Activated CD8-positive, alpha-beta memory T cell treated with anti-CD3 and anti-CD28 coated beads for 1 hour (primary cell): ENCODE measurements at places on chromosomes 13 and 19.

GRCh38 chr19:54614726-54615125 is 15.6 kb upstream of the LILRB1 start:
- no peak for DNase-seq

DNA sequence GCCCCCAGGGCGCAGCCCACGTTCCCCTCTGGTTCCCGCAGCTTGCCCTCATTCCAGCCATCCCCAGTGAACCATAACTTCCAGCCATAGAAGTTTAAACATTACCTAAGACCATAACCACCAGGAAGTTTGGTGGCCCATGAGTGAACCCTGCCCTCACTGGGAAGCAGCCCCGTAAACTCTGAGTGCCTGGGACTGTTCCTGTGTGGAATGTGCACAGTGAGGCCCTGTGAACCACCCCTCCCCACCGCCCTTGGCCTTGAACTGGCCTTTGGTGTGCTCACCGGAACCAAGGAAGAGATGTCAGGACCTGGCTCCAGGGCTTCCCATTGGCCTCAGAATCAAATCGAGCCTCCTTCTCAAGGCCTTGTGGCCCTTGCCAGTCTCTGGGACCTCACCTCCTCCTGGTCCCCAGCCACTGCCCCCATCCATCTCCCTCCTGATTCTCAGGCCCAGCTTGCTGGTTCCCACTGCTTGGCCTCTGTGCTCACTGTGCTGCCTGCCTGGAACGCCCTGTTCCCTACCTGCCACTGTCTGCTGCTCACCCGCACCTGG is 46.5 kb downstream of the DNM2 start:
- no peak for DNase-seq

DNA sequence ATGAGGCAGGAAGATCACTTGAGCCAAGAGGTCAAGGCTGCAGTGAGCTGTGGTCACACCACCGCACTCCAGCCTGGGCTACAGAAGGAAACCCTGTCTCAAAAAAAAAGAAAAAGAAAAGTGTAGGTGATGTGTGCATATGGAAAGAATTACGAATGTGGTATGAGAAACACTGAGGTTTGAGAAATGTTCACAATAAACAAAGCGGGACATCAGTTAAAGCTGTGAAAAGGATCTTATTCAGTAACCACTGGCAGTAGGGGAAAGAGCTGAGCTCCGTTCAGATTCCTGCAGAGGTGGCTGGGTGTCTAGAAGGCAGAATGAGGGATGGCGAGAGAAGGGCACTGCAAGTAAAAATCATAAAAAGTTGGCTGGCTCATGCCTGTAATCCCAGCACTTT is 4.1 kb upstream of the IGSF23 start:
- DNase-seq = no peak

DNA sequence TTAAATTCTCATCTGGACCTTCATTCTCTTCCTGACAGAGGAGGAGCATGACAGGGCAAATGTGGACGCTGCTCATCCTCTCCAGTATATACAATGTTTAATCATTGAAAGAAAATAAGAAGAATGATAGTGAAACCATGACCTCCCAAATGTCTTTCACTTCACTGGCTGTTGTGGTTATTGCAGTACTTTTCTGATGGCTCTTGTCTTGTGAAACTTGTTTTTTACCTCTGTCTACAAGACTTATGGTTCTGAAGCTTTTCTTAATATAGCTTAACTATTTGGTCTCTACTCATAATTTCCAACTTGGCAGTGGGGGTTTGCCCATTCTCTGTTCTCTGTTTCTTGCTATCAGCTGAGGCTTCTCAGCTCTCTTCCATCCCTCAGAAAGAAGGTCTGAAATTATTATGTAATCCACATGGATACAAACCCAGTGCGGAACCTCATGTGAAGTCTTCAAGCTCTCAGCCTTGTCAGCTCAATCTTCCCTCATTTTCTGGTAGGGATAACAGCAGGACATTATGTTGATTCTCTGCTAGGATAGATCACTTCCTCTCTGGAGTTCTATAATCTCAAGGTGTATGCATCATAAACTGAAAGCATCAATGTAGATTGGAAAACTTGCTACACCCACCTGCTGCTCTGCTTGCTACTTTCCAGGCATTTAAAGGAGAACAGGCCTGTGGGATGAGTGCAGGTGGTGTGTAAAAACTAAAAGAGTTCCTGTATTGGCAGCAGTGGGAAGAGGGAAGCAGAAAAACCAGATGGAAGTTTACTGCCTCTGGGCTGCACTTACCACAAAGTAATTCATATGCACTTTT is 250.3 kb upstream of the HTR2A start:
- DNase-seq = no peak

GRCh38 chr13:98397221-98397620 is 179.7 kb downstream of the STK24 start:
- no peak for DNase-seq

- no peak for DNase-seq
These were observed 17.4 kb upstream of the ATXN8OS start for GRCh38 chr13:70090036-70090723.

- DNase-seq = no peak
These were observed 34.3 kb upstream of the SHKBP1 start for GRCh38 chr19:40542202-40542859.

DNA sequence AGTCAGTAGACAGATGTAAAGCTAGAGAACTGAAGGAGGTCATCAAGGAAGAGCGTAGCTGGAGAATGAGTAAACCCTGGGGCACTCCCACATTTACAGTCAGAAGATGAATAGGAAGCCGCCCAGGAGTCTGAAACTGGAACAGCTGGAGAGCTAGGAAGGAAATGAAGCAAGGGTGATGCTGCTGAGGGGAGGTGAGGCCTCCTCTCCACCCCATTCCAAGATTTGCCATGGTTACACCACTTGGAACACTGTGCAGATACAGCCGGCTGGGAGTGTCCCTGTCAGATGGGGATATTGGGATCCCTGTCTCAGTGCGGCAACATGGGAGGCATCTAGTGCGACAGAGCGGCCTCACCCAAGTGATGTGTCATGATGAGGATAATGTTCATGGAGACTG is 51.8 kb upstream of the GPI start:
- DNase-seq = no peak

DNA sequence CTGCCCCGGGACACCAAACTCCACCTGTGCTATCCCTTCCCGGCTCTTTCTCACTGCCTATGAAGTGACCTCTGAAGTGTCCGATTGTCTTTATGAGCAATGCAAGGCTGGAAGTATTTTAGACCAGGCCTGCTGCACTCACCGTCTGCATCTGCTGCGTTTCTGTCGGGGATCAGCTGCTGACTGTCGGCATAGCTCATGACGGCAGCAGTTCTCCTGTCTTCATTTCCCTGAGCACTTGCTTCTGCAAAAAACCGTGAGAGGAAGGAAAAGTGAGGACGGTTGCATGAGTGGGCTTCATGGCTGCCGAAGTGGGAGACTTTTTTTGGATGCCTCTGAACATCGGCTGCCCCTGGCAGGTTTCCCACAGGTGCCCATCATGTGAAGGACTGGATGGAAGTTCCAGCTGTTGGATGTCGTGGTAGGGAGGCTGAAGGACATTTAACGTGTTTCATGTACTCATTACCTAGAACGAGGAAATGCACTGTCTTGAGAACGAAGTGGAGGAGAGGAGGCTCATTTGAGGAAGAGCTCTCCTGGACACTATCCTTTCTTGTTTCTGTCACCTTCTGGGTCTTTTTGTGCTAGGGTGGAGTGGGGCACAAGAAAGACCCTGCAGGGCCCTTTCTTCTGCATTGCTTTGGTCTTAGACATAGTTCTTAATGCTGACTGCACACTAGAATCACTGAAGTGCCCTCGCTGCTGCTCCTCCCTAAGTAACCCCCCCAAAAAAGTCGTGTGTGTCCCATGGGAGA is 94.7 kb downstream of the RNASEH2B start:
- DNase-seq = no peak

DNA sequence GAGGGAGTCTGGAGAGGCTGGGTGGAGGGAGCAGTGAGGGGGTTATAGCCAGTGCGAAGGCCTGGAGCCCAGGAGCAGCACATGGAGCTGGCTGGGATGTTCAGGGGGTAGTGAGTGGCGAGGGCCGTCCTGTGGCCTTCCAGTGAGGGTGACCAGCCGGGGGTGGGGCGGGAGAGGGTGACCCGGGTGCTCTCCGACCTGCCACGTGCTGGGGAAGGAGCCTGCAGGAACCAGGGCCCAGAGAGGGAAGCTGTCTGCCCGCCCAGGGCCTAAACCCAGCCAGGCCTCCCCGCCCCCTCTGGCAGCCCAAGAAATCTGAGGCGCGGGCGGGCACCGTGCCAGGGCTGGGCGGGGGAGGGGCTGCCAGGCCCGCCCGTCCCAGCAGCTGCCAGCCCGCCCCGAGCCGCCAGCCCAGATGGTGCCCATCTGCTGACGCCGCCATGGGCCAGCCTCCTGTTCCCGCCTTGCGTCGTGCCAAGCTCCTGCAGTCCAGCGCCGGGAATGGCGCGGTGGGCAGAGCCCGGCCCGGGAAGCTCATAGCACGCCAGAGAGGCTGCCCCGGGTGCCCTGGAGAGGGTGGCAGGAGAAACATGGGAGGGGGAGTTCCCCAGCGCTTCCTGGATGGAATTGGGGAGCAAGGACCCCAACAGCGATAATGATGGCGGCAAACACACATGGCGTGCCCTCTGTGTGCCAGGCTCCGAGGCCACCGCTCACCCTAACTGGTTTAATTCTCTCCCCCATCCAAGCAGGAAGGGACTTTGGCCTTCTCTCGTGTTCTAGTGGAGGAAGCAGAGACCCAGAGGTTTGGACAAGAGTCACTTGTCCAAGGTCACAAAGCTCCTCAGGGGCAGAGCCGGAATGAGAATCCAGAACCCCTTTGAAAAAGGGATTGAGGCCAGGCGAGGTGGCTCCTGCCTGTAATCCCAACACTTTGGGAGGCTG is 21.5 kb downstream of the NFIC start:
- DNase-seq = no peak

DNA sequence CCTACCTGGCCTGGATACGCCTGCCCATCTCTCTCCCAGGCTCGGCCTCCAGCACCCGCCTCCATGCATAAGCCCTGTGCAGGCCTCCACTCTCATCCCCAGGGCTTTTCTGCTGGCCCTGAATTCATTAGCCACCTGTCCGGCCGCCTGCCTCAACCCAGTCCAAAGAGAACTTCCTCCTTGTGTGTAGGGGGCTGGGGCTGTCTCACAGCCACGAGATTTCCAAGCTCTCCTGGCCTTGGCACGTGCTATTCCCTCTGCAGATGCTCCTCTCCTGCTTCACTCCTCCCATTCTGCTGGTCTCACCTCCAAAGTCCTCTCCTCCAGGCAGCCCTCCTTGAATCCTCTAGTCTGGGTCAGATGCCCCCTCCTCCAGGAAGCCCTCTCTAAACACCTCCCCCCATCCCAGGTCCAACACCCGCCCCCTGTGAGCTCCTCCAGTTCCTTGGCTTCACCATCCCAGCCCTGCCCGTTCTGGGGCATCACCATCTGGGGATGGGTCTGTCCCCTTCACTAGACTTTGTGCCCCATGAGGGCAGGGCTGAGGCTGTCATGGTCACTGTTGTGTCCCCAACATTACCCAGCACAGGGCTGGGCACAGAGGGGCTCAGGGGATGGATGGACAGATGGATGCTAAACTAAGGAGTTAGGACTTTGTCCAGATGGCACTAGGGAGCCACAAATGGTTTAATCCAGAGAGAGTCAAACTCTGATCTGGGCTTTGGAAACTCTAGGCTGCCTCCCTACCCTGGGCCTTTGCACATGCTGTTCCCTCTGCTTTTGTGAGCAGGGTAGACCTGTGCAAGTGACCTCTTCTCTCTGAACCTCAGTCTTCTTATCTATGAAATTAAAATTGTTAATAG is 14.8 kb downstream of the MEIS3 start:
- no peak for DNase-seq

DNA sequence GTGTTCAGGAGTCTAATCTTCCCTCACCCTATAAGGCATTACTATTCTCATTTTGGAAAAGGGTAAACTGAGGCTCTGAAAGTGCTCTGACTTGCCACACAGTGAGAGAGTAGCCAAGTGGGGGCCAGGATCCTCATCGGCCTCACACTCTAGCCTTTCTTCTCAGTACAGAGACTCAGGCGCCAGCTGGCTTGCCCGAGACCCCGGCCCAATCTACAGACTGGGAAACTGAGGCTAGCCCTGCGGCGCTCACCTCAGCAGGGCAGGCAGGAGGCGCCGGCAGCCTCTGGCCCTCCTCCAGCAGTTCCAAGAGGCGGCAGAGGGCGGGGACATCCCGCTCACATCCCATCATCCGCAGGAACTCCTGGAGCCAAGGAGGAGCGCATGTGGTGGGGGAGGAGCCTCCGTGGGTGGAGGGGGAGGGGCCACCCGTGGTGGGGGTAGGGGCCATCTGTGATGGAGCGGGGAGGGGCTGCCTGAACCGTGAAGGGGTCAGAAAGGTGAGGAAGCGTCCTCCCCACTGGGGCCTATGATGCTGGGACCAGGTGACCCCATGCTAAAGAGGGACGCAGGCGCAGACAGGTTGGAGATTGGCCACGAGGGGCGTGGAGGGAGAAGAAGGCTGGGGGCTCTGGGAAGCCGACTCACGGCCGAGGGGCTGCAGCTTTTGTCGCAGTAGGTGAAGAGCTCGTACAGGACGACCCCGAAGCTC is 8.7 kb upstream of the INSL3 start:
- no peak for DNase-seq

DNA sequence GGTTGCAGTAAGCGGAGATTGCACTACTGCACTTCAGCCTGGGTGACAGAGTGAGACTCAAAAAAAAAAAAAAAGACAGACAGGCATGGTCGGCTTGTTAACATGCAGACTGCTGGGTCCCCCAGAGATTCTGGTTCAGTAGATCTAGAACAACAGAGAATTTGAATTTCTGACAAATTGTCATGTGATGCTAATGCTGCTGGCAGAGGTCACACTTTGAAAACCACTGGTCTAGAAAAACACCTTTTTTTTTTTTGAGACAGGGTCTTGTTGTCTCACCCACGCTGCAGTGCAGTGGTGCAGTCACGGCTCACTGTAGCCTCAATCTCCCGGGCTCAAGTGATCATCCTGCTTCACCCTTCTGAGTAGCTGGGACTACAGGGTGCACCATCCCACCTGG is 7.7 kb upstream of the LRFN3 start:
- no peak for DNase-seq

GRCh38 chr19:28578208-28578607 is 634.7 kb downstream of the UQCRFS1 start:
- DNase-seq = no peak

DNA sequence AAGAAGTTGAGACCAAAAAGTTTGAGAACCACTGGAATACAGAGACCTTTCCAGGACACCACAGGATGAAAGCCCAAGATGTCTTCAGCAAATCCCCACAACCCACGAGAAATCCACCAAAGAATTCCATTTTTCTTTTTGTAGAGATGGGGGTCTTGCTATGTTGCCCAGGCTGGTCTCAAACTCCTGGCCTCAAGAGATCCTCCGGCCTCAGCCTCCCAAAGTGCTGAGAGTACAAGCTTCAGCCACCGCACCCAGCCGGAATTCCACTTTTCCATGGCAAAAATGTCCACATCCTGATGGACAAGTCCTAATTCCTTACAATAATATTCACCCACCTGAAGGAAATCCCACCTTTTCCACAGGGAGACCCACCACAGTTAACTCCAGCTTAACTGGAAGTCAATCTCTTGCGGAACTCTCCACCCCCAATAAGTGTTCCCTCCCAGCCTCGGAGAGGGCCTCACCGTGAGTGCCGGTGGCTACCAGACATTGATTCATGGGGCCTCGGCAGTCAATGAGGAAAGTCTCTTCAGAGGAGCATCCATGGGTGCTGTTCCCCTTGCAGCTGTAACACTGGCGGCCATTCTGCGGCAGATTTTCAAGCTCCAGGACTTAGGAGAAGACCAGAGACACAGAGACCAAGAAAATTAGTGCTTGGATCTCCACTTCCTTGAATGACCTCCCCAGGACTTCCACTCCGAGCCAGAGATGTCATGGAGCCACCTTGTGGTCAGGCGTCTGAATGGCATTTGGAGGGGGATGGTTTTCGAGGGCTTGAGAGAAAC is 12.3 kb upstream of the CADM4 start:
- no peak for DNase-seq

GRCh38 chr13:22061806-22062391 is 391.0 kb downstream of the FGF9 start:
- DNase-seq = no peak
